ENCODE measurements at places on chromosomes 2 and 18.

- DNase-seq, result no peak
Measured at GRCh38 chr2:106830191-106830590, 55.8 kb downstream of the ST6GAL2 start.

DNA sequence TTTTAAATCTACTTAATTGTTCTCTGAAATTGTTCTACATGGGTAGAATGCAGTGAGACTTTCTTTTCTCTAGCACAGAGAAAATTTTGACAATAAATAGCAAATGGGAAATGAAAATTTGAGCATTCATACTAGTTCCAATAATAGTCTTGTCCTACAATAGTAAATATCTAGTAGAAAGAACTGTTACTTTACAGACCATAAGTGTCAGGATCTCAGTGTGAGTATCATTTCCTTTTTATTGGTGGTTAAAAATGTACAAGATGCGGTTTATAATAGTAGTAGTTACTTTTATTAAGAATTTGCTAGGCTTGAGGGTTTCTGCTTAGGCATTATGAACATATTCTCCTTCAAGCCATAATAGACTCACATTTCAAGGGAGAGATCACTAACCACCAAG lies 43.2 kb downstream of the KCNE4 start:
- no peak for DNase-seq

DNA sequence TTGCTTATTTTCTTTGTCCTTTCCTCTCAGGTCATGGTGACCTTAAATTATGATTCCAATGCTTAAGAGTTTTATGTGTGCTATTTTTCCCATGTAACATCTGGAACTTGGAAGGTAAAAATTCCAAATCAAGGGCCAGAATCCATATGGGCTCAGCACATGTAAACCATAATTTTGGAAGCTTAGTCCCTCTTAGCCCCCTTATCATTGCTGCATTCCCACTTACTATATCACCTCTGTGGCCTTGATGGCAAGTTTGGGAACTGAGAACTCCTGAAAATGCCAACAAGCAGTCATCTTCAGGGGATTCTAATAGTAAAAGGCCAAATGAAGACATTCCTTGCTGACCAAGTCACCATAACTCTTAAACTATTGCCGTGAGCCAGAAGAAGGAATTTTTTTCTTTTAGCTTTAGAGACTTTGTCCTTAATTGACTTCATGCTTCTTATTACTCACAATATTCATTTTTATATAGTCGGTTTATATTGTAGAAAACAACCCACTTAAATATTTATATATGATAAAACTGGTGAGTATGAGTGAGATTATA lies 251.4 kb downstream of the SLC8A1 start:
- no peak for DNase-seq

- DNase-seq, result no peak
Measured at GRCh38 chr2:113799375-113799774, 42.9 kb upstream of the SLC35F5 start.

DNA sequence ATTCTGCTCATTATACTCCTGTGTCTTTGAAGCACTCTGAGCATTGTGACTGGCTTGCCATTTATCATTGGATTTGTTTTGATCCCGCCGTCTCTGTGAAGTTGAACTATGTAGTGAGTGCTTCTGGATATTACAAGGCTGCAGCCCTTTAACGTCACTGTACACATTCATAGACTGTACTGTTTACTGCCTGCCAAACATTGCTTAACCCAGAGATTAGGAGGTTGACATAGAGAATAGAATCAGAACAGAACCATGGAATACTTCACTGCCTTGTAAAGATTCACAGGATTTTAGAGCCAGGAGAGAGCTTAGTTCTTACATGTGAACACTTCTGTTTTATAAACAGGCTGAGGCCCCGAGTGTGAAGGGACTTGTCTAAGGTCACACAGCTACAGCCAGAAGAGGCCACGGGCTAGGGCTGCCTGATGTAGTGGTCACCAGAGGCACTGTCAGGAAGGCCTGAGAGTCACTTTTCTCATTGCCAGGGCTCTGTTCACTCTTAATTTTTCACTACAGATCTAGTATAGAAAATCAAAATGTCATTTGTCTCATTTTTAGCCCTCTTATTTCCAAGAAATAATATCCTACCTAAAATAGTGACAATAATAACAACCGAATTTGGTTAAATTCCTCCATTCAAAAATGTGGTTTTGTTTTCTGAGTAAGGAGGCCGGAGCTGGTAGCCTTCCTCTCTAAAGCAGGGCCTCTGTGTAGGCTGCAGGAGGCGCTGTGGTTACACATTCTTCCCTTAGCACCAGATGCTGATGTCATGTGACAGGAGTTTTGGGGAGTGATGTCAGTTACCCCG lies 87.9 kb downstream of the UGGT1 start:
- DNase-seq, result peak; percentile 89

GRCh38 chr2:58796239-58796910 lies 555.2 kb upstream of the FANCL start:
- no peak for DNase-seq

- no peak for DNase-seq
Measured at GRCh38 chr2:102301867-102302362, 9.4 kb upstream of the IL1RL1 start.

- peak; percentile 16 for DNase-seq
Measured at GRCh38 chr2:14761118-14761517, 128.6 kb downstream of the LRATD1 start.

GRCh38 chr2:73101626-73102256 lies 11.0 kb downstream of the RAB11FIP5 start:
- DNase-seq, result no peak
